ENCODE measurements at places on chromosomes 4 and X.

DNA sequence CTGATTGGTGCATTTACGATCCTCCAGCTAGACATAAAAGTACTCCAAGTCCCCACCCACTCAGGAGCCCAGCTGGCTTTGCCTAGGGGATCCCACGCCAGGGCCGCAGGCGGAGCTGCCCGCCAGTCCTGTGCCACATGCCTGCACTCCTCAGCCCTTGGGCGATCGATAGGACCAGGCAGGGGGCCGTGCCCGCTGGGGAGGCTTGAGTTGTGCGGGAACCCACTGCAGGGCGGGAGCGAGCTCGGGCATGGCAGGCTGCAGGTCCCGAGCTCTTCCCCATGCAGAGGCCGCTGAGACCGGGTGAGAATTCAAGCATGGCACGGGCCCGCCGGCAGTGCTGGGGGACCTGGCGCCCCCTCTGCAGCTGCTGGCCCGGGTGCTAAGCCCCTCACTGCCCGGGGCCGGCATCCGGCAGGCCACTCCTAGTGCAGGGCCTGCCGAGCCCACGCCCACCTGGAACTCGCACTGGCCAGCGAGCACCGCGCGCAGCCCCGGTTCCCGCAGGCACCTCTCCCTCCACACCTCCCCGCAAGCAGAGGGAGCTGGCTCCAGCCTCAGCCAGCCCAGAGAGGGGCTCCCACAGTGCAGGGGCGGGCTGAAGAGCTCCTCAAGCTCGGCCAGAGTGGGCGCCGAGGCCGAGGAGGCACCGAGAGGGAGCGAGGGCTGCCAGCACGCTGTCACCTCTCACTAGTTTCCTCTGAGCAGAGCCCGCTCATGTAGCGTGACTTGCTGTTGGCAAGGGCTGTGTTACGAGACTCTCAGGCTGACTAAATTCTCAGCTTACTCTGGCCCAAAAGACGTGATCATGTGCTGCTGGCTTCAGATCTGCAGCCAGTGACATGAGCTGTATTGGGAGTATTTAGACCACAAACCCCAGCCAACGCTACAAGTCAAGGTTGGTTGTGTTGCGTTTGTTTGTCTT, 87.5 kb downstream of the TRAPPC11 start:
- DNase-seq, result peak; percentile 45

DNA sequence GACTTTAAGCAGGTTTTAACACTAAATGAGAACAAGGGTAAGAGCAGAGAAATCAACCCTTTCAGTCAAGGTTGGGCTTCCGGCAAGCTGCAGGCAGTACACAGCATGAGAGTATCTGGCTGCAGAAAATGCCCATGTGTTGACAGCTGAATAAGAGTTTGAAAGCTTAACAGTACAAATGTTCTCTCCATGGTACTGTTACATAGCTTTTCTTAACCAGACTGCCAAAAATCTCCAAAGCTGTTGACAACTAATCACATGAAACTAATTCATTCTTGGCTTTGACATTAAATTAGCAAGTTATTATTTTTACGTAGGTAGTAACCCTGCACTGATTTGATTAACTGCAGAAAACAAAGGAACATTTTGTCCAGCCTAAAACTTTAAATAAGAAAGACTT, 153.5 kb downstream of the SLC10A7 start:
- peak; percentile 55 for DNase-seq

- no peak for DNase-seq
Measured at GRCh38 chr4:88928852-88929251, 128.1 kb downstream of the FAM13A start.

DNA sequence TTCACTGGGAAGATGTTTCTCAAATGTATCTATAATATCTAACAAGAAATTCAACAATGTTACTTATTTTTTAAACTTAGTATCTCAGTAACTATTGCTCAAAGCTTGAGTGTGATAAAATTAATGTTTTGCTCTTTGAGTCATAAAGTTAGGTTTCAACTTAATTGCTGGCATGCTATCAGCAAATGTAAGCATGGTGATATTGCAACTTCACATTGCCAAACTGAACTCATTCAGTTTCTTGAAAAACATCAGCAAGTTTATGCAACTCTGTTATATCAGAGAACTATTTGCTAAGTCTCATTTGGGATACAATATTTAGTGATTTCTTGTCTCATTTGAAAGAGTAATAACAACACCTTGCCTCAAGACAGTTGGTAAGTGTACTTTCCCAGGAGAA, 91.2 kb upstream of the KLF3 start:
- DNase-seq, result no peak

DNA sequence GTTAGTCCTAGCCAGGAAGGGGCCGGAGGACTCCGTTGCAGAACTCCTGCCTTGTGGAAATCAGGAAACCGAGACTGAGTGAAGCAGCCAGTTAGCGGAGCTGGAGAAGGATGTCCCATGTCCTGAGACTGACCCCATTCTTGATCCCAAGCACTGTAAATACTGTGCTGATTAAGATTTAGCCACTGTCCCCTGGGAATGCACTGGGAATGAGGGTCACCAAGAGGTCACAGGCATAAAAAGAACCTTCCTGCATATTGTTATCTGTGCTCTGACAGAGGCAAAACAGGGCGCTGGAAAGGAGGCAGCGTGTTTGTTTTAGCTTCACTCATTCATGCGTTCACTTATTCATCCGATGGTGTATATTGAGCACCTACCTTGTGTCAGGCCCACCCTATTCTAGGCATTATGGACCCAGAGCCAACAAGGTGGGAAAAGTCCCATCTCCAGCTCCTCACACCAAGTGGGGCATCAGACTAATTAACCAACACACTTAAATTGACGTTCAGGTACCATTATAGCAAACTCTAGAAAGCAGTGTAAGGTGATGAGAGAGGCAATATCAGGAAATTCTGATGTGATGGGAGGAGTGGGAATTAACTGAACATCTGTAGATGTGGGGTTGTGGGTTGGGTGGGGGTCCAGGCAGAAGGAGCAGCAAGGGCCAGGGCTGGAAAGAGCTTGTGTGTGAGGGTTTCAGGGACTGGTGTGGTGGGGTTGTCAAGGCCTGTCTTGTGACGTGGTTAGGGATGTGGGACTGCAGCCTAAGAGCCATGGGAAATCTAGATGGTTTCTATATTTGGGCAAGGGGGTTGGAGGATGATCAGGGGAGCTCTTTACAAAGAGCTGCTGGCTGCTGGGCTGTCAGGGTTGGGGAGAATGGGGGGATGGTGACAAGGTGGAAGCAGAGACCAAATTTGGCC, 10.6 kb upstream of the SLC2A9 start:
- DNase-seq, result no peak

DNA sequence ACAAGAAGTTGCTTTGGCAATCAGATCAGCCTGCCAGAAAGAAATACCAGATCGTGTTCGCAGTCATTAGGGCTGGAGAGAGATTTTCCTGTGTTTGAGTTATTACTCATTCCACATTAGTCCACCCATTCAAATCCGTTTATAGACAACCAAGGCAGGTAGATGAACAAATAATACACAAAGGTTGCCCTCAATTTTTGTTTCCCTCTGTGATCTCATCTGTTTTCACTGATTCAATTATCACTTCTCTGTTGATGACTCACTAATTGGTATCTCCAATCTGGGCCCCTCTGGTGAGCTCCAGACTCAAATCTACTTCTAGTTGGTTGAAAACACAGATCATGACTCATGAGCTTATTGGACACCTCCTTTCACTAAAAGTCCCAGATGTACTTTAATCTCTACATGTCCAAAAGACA, 54.5 kb downstream of the CHM start:
- peak; percentile 47 for DNase-seq

GRCh38 chr4:186787536-186787935, 63.9 kb upstream of the FAT1 start:
- no peak for DNase-seq

DNA sequence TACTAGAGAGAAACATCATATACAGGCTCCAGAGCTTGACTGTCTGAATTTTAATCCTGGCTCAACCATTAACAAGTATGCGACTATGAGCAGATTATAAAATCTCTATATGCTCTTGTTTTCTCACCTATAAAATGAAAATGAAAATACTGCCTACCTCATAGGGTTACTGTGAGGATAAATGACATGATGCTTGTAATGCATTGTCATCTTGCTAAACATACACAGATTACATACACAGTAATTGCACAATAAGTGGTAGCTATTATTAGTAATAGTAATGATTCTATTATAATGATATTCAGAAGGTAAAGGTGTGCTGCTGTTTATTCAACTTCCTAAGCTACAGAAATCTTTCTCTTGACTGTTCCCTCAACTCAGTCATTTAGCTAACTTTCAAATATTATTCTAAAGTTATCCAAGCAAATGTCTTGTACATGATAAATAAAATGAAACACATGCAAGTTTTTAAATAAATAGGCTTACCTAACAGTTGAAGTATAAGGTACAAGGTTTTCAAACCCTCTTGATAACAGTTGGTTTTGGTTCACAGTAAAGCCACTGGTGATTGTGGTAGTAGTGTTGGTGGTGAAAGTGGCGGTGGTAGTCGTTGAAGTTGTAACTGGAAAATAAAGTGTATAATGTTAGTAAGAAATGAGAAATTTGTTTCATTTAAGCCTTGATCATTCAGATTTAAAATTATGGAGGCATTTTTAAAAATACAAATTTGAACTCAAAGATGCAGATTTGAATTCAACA, 38.9 kb downstream of the NUP62CL start:
- no peak for DNase-seq

- DNase-seq, result no peak
Measured at GRCh38 chrX:47605024-47605423, 14.6 kb downstream of the SYN1 start.

- DNase-seq, result no peak
Measured at GRCh38 chr4:54526560-54526959, 131.2 kb upstream of the KIT start.

- no peak for DNase-seq
Measured at GRCh38 chrX:100098660-100099375, 311.3 kb downstream of the PCDH19 start.

DNA sequence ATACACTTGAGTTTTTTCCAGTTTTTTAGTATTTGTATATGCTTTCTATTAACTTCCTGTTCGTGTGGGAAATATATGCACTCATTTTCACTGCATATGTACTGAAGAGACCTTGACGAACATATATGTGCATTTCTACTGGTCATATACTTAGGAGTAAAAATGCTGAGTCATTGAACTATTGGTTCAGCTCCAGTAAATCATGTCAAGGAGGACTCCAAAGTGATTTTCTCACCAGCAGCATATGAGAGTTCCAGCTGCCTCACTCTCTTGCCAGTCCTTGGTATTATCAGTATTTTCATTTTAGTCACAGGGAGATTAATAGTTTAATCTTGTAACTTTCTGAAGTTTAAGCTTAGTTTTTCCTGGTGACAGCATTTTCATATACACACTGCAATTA, 2750.2 kb downstream of the ARAP2 start:
- DNase-seq, result peak; percentile 19

DNA sequence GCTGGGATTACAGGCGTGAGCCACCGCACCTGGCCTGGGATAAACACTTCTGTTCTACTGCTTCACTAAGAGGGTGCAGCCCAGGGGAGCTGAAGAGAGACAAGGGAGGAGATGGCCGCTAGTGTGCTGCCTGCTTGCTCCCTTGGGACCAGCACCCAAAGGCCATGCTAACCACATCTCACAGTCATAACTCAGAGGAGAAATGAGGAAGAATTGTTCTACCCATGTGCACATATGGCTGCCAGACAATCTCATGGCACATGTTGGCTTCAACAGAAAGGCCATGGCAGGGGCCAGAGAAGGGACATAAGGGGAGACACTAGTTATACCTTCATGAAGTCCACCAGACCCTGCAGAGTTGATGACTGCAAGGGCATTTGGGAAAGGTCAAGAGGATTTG, 22.4 kb downstream of the CLDN22 start:
- no peak for DNase-seq

DNA sequence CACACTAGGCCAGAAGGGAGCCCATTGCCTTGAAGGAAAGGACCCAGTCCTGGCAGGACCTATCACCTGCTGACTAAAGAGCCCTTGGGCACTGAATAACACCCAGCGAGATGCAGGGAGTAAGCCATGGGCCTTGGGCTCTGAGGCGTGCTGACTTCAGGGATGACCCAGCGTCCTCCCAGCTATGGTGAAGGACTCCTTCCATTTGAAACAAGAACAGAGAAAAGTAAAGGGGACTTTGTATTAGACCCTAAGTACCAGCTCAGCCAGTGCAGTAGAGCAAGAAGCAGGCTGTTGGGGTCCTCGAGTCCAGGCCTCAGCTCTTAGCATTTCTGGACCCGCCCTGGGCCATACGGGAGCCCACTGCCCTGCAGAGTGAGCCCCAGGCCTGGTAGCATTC, 5.1 kb downstream of the ETDA start:
- DNase-seq, result no peak

DNA sequence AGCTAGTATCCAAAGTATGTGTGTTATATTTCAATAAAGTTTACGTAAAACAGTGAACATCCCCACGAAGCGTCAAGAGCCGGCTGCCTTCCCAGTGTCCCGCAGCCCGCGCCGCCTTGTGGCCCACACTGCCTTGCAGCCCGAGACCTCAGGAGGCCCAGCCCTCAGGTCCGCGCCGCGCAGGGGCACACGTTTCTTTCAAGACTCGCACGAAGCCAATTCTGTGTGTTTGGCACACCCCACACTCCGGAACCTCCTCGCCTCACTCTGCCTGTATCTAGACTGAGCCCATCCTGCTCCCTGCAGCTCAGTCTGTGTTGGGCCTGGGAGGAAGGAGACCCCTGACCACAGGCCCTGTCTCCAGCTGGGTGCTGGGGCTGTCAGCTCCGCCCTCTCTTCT, 5.8 kb downstream of the LRPAP1 start:
- no peak for DNase-seq

DNA sequence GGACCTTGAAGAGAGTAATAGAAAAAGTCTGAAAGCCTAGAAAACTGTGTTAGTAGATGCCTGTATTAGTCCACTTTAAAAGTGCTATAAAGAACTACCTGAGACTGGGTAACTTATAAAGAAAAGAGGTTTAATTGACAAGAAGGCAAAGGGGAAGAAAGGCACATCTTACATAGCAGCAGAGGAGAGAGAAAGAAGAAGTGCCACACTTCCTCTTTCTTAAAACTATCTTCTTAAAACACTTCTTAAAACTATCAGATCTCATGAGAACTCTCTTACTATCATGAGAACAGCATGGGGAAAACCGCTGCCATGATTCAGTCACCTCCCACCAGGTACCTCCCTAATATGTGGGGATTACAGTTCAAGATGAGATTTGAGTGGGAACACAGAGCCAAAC, 18.8 kb upstream of the COL25A1 start:
- DNase-seq, result no peak

DNA sequence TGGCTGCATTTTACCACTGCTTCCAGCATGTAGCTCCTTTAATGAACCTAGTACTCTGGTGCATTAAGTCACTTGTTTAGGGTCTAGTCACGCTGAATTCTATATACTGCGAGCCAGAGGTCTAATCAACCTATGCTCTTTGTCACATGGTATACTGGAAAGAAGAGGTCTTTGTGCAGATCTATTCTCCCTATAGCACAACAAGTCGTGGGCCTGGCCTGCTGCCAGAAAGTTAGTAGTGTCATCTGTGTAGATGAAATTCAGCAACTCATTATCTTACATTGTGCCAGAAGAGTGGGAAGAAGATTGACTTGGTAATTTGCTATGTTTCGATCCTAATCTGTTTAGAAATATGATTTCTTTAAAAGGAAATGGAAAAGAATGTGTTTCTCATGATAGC, 80.8 kb downstream of the AWAT2 start:
- no peak for DNase-seq
